C1 segment of cervical spinal cord (tissue), 14 donors: ENCODE measurements at places on chromosomes 4 and X.

- no peak for DNase-seq
These were observed 11.5 kb downstream of the CTAG1A start for GRCh38 chrX:154596290-154596929.

- DNase-seq: no peak
These were observed 1249.2 kb downstream of the STIM2 start for GRCh38 chr4:28109801-28110200.

- no peak for DNase-seq
These were observed 165.0 kb downstream of the ZNF674 start for GRCh38 chrX:46380148-46380752.

GRCh38 chrX:107304141-107304540, 97.7 kb downstream of the DNAAF6 start:
- no peak for DNase-seq

DNA sequence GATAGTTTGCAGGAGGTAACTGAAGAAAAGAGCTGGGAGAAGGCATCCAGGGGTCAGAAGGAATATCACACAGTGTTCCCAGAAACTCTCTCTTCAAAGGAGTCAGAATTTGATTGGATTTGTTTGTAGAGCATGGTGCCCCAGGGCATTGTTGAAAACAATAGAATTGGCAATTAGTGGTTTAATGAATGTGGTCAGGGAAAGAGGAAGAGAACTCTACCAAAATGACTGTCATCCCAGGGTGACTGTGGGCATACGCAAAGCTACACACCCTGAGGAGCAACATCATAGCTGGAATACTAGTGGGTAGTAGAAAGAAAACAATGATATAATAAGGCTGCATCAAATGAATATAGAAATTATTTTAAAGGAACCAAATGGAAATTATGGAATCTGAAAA, 21.5 kb downstream of the TNIP2 start:
- DNase-seq: no peak

DNA sequence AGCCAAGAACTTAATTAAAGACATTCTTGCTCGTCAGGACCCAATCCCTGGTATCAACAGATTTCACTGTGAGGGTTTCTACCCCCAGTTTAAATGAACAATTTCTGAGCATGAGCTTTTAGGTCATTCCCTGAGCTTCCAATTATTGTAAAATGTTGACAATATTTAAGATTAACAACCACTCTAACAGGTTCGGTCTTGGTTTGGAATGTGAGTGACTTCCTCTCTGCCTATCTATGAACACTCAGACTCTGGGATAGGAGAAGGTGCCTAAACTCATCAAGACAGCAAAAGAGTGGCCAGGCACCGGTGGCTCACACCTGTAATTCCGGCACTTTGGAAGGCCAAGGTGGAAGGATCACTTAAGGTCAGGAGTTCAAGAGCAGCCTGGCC, 82.9 kb upstream of the TMEM150C start:
- DNase-seq: no peak

- DNase-seq: no peak
These were observed 147.2 kb upstream of the BANK1 start for GRCh38 chr4:101643186-101643837.

DNA sequence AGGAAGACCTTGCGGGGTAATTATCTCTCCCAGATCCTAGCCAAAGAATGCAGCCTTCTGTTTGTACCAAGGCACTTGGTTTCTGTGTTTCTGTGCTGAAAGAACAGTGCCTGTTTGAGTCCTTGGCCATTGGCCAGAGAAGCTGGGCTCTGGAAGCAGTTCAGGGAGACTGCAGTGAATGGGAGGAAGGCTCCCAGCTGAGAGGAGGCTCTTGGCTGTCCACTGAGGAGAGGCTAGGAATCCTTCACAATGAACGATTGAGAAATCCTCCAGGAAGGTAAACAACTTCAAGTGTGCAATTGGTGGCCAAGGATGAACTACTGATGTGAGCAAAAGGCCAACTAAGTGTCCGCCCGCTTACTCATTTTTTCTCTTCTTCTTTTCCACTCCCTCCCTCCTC, 61.3 kb downstream of the HS3ST1 start:
- peak; percentile 47 for DNase-seq
